ENCODE measurements at places on chromosomes 4 and X.

GRCh38 chr4:68673143-68673542 is 2.7 kb upstream of the UGT2B15 start:
- no peak for DNase-seq

GRCh38 chrX:96373047-96373355 is 311.6 kb upstream of the DIAPH2 start:
- DNase-seq: no peak

- no peak for DNase-seq
Measured at GRCh38 chrX:20267931-20268701, 1.4 kb upstream of the RPS6KA3 start.

- DNase-seq: no peak
Measured at GRCh38 chr4:150583287-150584110, 1.5 kb downstream of the MAB21L2 start.

- no peak for DNase-seq
Measured at GRCh38 chr4:89162496-89162895, 51.2 kb downstream of the TIGD2 start.

DNA sequence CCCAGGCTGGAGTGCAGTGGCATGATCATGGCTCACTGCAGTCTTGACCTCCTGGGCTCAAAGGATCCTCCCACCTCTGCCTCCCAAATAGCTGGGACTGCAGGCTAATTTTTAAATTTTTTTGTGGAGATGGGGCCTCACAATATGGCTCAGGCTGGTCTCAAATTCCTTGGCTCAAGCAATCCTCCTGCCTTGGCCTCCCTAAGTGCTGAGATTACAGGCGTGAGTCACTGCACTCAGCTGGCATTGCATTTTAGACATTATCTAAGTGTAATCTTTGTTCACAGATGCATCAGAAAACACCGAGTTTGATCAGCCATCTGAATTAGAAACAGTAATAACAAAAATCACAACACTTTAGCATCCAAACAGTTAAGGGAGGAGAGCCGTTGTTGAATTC is 53.4 kb upstream of the CBR4 start:
- DNase-seq: no peak

DNA sequence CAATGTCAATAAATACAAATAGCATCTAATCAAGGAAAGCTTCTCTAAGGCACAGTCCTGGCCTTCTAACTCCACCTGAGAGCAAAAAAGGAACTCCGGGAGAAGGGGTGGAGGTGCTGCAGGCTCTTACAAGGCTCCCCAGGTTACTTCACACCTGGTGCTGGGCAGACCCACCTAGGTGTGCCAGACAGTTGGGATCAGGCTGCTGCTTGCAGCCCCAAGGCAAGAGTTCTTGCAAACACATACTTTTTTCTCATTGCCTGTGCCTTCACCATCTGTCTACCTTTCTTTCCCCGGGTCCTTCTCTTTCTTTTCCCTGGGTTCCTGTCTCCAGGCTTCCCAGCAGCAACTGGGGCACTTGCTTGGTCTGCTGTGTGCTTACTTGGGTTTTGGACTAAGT is 81.4 kb upstream of the STIM2 start:
- DNase-seq: no peak

- DNase-seq: no peak
Measured at GRCh38 chrX:13090339-13091110, 46.1 kb upstream of the FAM9C start.

DNA sequence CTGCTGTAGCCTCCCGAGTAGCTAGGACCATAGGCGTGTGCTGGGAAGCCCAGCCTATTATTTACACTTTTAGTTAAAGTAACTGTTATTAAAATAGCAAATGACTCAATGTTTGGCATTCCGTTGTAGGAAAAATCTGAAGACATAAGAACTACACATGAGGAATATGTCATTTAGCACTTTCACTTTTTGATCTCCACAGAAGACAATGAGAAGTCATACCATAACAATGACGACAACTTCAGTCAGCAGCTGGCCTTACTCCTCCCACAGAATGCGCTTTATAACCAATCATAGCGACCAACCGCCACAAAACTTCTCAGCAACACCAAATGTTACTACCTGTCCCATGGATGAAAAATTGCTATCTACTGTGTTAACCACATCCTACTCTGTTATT is 6.7 kb downstream of the GPR34 start:
- peak; percentile 1 for DNase-seq

- DNase-seq: no peak
Measured at GRCh38 chr4:11426003-11426402, 2.7 kb downstream of the HS3ST1 start.

- DNase-seq: no peak
Measured at GRCh38 chr4:106671716-106672115, 303.1 kb upstream of the GIMD1 start.

DNA sequence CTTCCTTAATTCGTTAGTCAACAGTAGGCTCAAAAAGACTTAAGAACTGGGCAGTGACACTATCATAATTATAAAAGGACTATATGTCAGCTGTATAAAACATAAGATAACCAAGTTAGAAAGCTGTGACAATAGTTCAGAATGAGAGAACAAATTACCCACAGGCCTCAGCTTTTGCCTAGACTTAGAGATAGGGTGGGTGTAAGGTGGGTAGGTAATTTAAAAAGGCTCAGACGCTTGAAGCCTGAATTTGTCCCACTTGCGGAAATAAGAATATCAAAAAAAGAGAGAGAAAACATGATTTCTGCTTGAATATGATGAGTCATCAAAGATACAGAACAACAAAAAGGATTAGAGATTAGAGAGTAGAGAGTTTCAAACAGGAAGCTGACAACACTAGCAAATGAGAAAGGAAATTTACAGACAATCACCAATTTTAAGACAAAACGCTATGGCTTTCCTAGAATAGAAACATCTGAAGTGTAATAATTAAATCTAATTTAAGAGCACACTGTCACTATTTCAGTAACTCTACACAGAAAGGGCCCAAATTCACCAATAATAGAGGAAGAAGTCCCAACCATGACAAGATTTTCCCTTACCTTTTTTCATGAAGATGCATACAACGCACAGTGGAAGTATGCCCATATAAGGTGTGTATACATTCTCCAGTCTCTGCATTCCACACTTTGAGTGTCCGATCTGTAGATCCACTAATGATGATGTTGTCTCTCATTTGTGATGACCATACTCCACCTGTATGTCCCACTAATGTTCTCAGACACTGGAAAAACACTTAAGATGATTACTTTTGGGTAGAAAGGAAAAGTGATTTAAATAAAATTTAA is 208.1 kb downstream of the FBXW7 start:
- DNase-seq: no peak

GRCh38 chr4:5276475-5277075 is 225.3 kb downstream of the STK32B start:
- DNase-seq: no peak

DNA sequence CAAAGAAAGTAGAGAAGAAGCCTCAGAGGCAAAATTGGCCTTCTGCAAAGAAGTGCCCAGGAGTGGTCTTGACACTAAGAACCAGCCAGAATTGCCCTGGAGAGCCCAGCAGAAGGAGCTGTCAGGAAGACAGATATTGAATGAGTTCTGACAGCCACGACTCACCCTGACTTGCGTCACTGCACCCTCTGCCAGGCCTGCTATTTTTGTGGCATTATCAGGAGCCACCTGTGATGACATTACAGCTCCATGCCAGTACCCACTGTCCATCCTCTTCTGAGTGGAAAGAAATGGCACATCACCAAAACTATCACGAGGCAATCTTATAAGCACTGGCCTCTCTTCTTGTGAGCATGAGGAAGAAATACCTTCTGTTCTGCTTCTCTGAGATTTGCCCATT is 67.7 kb downstream of the SMIM20 start:
- DNase-seq: no peak

DNA sequence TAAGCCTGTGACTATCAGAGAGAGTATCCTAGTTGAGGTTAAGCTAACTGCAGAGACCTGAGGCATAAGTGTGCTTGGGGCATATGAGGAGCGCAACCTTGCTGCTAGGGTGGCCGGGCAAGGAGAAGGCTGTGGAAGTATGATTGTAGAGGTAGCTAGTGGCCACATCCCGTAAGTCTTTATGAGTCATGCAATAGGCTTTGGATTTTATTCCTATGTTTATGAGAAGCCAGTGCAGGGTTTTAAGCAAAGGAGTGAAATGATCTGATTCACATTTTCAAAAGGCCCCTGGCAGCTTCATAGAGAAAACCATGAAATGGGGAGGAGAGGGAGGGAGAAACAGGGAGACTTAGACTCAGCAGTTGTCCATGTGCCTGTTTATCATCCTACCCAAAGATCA is 92.1 kb upstream of the WDFY3 start:
- no peak for DNase-seq

DNA sequence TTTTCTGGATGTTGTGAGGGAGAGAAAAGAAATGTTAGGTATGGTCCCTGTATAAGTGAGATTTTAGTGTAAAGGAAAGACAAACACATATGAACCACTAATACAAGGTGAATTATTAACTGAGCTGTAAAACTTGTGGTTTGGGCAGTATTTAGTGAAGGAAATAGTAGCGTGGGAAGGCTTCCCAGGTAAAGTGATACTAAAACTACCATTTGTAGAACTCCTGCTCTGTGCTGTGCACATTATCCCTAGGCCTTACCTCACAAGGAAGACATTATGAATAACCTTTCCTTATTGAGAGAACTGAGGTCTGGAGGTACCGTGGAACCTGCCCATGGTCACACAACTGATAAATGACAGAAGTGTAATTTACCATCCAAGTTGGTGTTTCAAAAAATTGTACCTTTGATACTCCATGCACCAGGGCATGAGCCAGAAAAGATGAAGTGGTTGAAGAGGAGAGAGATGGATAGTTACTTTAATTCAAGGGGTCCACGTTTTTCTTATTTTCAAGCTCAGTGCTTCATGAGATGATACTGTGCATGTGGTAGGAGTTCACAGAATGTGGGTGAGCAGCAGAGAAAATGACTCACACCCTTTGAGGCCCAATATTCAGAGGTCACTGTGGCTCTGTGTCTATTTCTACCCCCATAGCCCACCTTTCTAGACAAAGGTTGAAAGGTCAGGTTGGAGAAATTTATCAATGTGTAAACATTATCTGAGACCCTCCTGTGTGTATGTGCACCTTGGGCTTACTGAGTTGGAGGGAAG is 2.6 kb upstream of the VSIG4 start:
- DNase-seq: no peak

DNA sequence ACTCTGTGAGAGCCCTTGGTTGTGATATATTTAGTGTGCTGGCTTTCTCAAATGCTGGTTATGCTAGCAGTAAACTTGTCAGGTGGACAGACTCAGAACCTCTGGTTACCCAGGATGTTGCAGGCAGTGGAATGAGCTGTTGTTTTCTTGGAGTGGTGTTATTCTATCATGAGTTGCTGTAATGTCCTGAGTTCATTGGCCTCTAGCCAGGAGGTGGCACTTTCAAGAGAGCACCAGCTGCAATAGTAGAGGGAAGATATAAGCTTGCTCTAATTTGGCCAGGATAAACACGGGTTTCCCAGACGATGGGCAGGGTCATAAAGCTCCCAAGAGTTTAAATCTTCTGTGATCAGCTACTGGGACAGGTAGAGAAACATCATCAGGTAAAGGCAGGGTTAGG is 95.0 kb upstream of the UBQLN2 start:
- no peak for DNase-seq

DNA sequence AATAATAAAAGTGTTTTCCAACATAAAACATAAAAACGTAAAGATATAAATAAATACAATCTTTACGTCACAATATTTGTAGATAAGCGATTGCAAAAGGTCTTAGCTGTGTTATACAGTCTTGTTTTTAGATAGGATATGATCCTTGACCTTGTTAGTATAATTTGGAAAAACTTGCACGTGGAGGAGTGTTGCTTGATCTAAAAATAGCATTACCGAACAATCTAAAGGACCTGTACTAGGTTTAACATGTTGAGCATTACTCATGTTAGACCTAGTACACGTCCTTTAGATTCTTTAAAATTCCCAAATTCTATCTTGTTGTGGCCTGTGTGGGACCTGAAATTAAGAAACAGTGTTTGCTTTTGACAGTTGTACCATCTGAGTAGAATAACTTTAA is 1.6 kb downstream of the METAP1 start:
- no peak for DNase-seq

DNA sequence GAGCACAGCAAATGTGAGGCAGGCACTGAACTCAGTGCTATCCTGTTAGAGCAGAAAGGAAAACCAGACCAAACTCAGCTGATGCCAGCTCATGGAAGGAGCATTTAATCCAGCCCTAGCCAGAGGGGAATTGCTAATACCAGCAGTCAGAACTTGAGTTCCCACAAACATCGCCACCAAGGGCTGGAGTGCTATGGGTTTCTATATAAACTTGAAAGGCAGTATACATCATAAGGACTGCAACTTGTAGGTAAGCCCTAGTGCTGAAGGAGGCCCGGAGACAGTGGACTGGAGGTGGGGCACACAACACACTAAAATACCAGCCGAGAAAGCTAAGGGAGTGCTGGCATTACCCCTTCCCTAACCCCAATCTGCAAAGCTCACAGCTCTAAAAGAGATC is 440.2 kb downstream of the PRR32 start:
- DNase-seq: no peak

- no peak for DNase-seq
Measured at GRCh38 chr4:24244663-24245490, 339.5 kb downstream of the DHX15 start.

GRCh38 chrX:1465286-1466231 is 12.8 kb upstream of the ASMTL start:
- DNase-seq: no peak

DNA sequence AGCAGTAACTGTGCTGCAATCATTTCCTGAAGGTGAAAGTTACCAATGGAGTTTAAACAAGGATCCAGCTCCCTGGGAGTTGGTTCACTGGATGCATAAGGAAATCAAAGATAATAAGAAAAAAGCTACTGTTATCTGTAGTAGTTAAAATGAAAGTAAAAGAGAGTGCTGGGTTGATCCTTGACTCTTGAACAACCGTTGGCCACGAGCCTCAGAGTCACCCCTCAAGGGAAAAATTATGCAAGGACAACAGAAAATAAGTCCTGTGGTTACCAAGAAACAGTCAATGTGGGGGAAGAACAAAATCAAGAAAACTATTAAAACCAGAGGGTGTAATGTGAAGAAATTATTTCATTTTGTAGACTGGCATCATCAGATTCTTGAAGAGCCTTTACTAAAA is 49.7 kb upstream of the DDIT4L start:
- DNase-seq: no peak

- DNase-seq: peak; percentile 5
Measured at GRCh38 chr4:165874791-165875371, 1.8 kb downstream of the TLL1 start.

DNA sequence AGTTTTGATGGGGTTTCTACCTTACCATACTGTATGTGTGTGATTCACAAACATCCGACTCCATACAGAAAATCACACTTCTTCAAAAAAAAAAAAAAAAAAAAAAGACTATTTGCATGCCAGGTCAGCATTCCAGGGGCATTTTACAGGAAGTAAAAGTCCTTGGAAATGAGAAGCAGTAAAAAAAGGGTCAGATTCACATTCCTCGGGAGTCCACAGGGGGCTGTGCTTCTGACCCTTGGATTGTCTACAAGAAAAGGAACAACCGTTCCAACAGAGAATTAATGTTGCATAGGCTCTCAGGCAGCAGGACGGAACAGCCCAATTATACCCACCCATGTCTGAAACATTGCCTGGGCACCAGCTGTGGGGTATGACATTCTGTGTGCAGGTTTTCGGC is 290.3 kb downstream of the LDB2 start:
- DNase-seq: no peak

Data from A549 (cell line).